ENCODE measurements at places on chromosomes 1 and 21. TPM values are rescaled to one million over a fixed set of nuclear protein-coding genes. Genes with fewer than 3 reads are reported as not detected.

GRCh38 chr1:41327383-41327999 is 33.7 kb upstream of the FOXO6 start:
- DNase-seq: no peak

DNA sequence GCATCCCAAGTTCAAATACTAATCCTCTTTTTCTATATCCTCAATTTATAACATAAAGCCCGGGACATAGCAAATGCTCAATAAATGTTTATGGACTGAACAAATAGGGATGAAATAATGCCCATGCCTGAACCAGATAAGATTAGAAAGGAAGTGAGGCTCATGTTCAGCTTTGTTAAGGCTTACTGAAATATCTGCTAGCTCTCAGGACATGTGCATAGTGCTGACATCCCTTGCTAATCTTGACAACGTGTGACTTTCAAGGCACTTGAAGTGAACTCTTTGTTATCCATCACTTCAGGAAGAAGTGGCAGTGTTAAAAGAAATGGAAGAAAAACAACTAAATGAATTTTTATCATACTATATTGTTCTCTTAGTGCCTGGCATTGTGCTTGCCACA is 260.3 kb upstream of the SGIP1 start:
- DNase-seq: no peak

GRCh38 chr21:14617040-14617393 is 70.9 kb upstream of the SAMSN1 start:
- no peak for DNase-seq

- DNase-seq: no peak
Observed at GRCh38 chr1:32362474-32363313, at the start of the genes FAM229A and TSSK3. TSS of gene FAM229A (minus strand) at chr1:32362485. CDS start at chr1:32362091, 394 bp downstream. TSS of gene TSSK3 (plus strand) at chr1:32362539. CDS start at chr1:32362702, 163 bp downstream.

- DNase-seq: no peak
Observed at GRCh38 chr21:43676391-43676790, 17.0 kb downstream of the RRP1B start.

DNA sequence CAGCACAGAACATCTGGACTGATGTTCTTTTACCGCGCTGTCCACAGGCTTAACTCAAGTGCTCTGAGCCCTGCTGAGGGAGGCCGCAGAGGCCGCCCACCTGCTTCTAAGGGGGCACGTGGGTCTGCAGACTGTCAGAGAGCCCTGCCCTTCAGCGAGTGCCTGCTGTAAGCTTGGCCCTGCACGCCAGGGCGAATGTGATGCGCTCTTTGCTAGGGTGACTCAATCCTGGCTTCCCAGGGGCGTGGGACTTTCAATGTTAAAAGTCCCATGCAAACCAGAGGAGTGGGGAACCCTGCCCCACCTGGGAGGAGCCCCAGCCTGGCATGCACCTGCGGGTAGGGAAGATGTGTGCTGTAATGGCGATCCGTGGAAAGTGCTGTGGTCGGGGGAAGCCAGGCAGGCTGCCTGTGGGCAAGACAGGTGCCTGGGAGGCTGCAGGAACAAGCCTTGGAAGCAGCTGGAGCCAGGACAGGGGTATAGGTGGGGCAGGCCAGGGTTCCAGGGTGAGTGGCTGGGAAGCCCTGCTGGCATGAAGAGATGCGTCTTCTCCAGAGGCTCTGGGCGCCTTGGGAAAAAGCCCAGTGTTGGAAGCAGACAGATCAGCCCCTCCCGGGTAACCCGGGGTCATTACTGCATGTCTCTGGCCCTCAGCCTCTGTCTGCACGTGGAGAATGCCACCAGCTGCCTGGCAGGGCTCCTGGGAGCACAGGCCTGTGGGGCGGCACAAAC is 594 bp upstream of the PANK4 start:
- no peak for DNase-seq

- no peak for DNase-seq
Observed at GRCh38 chr1:178418284-178418955, 78.3 kb downstream of the CLEC20A start.

- no peak for DNase-seq
Observed at GRCh38 chr1:148158341-148159003, 6.4 kb upstream of the NBPF11 start.

DNA sequence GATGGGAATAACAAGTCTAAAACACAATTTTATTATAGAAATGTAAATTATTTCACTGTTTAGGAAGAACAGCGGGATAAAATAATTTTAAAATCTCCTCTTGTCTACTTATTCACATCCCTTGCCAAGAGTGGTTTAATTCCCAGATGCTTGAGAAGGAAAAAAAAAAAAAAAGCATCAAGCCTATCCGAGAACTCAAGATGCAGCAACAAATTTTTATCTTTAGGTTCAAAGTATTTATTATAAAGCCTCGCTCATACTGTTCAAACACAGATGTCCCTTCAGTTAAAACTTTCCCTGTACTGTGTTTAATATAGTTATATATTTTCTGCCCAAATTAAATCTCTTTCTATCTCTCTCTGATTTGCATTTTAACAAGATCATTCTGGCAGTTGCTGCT is 1615.8 kb downstream of the PLA2G4A start:
- DNase-seq: no peak

- no peak for DNase-seq
Observed at GRCh38 chr1:59025898-59026426, 242.1 kb upstream of the JUN start.

DNA sequence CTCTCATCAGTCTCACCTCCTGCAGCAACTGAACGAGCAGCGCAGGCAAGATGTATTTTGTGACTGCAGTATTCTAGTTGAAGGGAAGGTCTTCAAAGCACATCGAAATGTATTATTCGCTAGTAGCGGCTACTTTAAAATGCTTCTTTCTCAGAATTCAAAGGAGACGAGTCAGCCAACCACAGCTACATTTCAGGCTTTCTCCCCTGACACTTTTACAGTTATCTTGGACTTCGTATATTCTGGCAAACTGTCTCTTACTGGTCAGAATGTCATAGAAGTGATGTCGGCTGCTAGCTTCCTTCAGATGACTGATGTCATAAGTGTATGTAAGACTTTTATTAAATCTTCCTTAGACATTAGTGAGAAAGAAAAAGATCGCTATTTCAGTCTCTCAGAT is 53.7 kb downstream of the ZBTB8A start:
- no peak for DNase-seq

DNA sequence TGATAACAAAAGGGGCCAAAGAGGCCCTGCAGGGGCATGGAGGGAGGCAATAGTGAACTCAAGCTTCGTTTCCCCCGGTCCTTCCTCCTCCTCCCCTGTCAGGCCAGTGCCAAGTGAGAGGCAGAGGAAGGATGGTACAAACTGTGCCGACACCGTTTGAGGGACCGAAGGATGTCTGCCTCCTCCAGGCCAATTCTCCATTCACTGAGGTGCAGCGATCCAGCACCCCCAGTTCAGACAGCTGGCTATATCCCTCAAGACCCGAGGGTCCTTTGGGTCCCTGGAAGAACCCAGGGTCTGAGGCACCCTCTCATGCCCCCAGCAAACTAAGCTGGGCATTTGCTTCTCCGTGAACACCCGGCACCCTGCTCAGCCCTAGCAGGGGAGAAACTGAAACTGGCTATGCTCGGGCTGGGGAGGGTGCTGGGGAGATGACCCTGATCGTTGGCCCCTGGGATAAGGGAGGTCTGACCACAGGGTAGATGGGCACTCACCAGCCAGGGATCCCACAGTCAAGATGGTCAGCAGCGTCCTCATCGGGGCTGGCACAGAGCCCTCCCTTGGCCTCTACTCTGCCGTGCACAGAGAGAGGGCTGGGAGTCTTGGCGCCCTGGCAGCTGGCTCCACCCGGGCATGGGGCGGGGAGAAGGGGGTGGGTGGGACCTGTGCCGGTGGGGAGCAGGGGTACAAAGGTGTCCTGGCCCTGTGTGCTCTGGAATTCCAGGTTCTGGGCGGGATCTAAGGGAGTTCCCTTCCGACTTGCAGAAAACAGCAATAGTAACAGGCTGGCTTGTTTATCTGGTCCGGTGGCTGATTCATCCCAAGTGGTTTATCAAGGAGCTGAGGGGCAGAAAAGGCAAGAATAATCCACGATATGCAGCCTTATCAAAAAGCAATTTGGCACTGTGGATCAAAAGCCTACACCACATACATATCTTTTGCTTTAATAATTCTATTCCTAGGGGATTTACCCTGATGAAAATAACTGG is at the start of gene IL22RA1:
Gene IL22RA1 (minus strand): TSS at position 595 of the 989 bp plus-strand sequence. CDS start 58 bp downstream, at position 537.
- no peak for DNase-seq

DNA sequence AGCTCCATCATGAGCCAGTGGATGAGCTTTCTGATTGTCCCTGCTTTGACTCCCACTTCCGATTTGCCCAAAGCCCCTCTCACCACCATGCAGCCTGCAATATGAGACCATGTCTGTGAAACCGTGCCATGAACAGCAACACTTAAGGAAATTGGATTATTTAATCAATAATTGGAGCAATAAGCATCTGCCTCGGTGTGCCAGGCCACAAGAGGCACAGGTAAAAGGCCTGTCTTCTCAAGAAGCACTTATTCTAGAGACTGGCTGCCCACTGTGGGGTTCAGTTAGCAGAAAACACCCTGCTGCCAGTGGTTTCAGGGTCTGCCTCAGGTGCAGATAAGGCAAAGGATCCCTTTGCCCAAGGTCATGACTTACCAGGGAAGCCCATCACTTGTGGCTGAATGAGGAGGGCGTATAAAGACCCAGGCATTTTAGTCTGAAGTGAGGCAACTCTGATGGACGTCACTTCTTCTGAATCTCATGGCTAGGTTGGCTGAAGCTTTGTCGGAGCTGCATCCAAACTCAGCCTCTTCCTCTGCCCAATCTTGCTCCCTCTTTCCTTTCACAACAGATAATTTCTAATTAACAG is 7.1 kb upstream of the CHI3L2 start:
- no peak for DNase-seq

- DNase-seq: no peak
Observed at GRCh38 chr1:221594576-221594975, 147.3 kb downstream of the DUSP10 start.

GRCh38 chr1:53698384-53698980 is 40.5 kb downstream of the GLIS1 start:
- no peak for DNase-seq

- no peak for DNase-seq
Observed at GRCh38 chr1:152924191-152924590, 15.8 kb downstream of the IVL start.

Gene FCER1A
- total RNA-seq: not detected

Gene SNX7
- not detected for total RNA-seq

Gene SYNC
- not detected for total RNA-seq

Gene FRRS1
- total RNA-seq: 1.6 TPM

Gene PROX1
- total RNA-seq: not detected

Gene LCA5L
- 0.13 TPM for total RNA-seq

Gene OR2T2
- total RNA-seq: not detected

Gene ARTN
- 0.49 TPM for total RNA-seq

Data from CD8-positive, alpha-beta memory T cell (primary cell).